ENCODE measurements at places on chromosomes 13 and 19. TPM values are rescaled to one million over a fixed set of nuclear protein-coding genes. Genes with fewer than 3 reads are reported as not detected.
A peak's percentile ranks its signal among the peaks of the same experiment; 100 is the strongest.

- no peak for DNase-seq
Observed at GRCh38 chr13:29909975-29910674, 59.7 kb upstream of the UBL3 start.

- no peak for DNase-seq
Observed at GRCh38 chr19:45419396-45419795, 4.3 kb downstream of the ERCC1 start.

DNA sequence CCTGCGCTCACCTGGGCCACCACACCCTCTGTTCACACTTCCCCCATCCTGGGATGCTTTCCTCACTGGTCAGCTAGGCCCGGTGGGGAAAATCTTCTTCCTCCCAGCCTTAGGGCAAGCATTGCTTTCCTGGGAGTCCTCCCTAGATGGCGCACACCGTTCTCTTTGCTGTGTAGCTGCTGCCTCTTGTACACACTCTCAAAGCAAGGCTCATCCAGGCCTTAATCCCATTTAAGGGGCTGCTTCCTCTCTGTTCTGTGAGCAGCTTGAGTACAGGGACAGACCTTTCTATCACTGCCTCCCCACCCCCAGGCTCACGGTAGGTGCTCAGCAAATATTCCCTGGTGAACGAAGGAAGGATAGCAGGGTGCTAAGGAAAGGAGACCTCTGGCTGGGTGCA lies 11.1 kb downstream of the SLC7A10 start:
- DNase-seq, result no peak

- no peak for DNase-seq
Observed at GRCh38 chr13:73090116-73090822, 31.5 kb downstream of the KLF5 start.

GRCh38 chr13:55437162-55437561 lies 1703.6 kb upstream of the PRR20A start:
- DNase-seq, result no peak

DNA sequence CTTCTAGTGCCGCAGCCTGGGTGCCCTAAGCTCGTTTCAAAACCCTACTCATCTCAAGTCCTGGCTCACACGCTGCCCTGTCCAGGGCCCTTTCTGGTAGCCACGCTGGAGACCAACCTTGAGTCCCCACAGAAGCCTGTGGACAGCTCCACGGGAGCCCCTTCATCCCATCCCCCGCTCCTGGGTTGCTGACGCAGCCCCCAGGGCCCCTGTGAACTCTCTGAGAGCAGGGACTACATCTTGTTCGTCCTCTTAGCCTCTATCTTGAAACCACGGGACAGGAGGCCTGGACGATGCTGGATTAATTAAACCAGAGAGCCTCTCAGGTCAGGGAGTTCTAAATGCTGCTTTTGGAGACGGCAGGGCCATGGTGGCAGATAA lies 7.4 kb downstream of the MLLT1 start:
- no peak for DNase-seq

DNA sequence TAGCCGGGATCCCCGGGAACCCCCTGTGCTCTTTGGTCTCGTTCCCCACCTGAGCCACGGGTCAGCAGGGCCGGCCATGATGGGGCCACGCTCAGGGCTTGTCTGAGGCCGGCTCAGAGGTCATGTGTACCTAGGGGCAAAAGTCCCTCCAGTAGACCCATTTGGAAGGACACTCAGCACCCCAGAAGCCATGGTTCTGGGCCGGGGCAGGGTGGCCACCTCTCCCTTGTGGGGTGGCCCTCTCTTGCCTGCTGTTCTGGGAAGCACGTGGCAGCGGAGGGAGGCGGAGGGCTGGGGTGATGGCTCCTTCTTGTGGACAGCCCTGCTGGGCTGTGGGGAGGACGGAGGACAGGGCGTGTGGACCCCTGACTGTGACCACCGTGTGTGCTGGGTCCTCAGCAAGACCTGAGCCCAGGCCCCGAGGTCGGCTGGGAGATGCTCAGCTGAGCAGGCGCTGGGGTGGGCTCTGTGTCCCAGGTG lies 6.4 kb upstream of the PEAK3 start:
- no peak for DNase-seq

GRCh38 chr13:25406377-25406776 lies 34.6 kb downstream of the ATP8A2 start:
- no peak for DNase-seq

GRCh38 chr13:74820809-74821208 lies 661.2 kb downstream of the TBC1D4 start:
- DNase-seq, result no peak

DNA sequence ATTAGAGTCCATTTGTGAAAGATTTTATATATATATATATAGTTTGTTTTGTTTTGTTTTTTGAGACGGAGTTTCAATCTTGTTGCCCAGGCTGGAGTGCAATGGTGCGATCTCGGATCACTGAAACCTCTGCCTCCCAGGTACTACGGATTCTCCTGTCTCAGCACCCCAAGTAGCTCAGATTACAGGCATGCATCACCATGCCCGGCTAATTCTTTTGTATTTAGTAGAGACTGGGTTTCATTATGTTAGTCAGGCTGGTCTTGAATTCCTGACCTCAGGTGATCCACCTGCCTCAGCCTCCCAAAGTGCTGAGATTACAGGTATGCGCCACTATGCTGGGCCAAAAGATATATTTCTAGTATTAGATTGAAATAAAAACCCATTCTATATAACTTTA lies 4.0 kb upstream of the ZNF701 start:
- no peak for DNase-seq

Gene AKT2
- 97.4 TPM for total RNA-seq

Gene RDH8
- total RNA-seq, result not detected

GRCh38 chr13:100854006-100854405 lies 179.4 kb upstream of the TMTC4 start:
- no peak for DNase-seq

Gene C2CD4C
- 9.6 TPM for total RNA-seq

- DNase-seq, result peak; percentile 86
Observed at GRCh38 chr19:12791345-12792050, at the start of gene JUNB. Gene JUNB (plus strand): TSS chr19:12791486. CDS start chr19:12791772, 286 bp downstream.

Gene ZNF865
- total RNA-seq, result 6.3 TPM

GRCh38 chr19:10736916-10737551 lies 19.2 kb downstream of the DNM2 start:
- no peak for DNase-seq

Gene DPRX
- total RNA-seq, result not detected

- no peak for DNase-seq
Observed at GRCh38 chr19:2330255-2330631, 1.8 kb downstream of the SPPL2B start.

DNA sequence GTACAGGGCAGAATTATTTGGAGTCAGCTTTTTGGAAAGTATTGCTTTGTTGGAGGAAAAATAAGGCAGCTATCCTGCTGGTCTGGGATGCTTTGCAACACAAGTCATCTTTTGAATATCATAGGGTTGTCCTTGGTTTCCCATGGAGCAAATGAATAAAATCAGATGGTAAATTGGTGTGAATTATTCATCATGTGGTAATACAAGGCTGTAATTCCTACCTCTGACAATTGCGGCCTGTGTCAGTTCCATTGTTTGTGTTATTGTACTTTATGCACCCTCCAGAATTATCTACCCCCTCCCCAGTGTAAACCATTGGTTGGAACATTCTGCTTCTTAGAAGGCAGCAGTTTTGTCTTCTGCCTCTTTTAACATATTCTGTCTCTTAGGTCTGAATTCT lies 46.2 kb downstream of the RNASEH2B start:
- no peak for DNase-seq

DNA sequence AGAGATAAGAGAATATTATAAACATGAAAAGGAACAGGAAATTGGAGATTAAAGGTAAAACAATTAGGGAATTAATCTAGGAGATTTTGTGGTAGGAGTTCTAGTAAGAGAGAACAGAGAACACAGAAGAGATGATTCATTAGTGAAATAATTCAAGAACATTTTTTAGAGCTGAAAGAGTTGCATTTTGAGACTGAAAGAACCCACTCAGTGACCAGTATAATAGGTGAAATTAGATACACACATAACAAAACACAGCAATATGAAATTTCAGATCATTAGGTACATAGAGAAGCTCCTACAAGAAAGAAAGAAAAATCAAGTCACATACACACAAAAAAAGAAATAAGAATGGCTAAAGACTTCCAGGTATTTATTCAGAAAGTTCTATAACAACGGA lies 144.0 kb downstream of the CYSLTR2 start:
- no peak for DNase-seq

GRCh38 chr13:21934284-21934683 lies 263.4 kb downstream of the FGF9 start:
- DNase-seq, result no peak

Gene OR2Z1
- not detected for total RNA-seq

- peak; percentile 86 for DNase-seq
Observed at GRCh38 chr19:17107546-17108452, 32.2 kb downstream of the MYO9B start.

Measured in omental fat pad (tissue), 4 donors.